Type B pancreatic cell (in vitro differentiated cells): ENCODE measurements at places on chromosomes 16 and 17. TPM values are rescaled to one million over a fixed set of nuclear protein-coding genes. Genes with fewer than 3 reads are reported as not detected.
A peak's percentile ranks its signal among the peaks of the same experiment; 100 is the strongest.

PRSS8 gene
- total RNA-seq, result 84.7 and 205 TPM in 2 replicates

LAT gene
- 3.8 and 8.5 TPM in 2 replicates for total RNA-seq

GNG13 gene
- not detected in 2 replicates for total RNA-seq

CDH16 gene
- total RNA-seq, result 0.55 and 1.7 TPM in 2 replicates

RPL23 gene
- total RNA-seq, result 1,908 and 1,925 TPM in 2 replicates

DNA sequence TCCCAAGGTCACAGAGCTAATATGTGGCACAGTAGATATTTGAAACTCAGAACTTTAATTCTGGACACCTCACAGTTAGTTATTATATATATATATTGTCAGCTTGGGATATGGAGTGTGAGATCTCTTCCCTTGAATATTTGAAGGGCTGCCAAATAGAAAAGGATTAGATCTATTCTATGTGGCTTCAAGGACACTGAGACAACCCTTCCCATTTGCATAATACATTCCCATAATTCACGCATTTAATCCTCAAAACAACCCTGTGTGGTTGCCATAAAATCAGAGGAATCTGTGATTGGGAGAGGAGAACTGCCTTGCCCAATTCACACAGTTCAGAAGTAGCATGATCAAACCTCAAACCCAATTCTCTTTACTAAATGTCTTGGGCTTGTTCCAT is 365.8 kb upstream of the DYNLRB2 start:
- DNase-seq, result no peak

DNA sequence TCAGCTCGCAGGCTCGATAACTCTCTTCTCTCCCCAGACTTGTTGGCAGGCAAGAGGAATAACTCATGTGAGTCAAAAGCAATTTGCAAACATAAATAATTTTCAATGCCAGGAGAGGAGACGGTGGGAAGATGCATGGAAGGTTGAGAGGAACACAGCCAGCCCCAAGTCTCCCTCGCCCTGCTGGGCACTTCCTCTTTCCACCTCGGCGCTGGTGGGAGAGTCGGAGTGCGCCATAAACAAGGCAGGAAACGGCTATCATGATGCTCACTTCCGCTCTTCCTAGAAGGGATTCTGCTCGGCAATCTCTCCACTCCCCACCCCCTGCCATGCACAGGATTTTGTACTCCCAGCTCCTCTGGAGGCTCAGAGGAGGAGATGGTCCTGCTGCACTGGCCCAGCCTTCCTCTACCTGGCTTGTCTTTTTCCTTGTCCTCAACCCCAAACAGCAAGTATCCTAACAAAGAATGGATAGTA is 13.0 kb downstream of the CBX4 start:
- DNase-seq, result no peak

DNA sequence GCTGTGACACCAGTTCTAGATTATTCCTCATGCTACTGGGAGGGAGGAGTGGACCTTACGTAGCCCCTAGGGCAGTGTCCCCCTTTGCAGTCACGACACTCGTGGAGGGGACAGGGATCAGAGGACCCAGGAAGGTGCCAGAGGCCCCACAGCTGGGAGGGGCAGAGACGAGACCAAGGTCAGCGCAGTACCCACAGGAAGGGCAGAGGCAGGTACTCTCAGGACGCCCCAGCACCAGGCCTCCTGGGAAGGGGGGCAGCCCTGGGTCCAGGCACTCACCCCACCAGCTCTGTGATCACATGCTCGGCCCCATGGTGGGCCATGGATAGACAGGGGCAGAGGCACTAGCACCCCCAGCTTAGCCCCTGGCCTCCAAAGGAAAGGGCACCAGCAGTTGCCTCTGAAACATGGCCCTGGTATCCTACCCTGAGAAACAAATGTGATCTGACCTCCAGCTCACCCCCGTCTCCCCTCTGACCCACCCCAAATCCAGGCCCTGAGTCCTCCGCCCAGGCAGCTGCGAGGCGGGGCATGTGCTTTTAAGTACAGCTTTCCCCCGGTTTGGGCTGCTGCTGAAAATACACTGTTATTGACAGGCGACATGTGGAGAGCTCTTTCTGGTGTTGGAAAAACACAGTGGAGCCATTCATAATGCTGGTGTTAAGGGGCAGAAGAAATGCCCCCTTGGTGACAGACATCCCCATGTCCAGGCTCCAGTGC is 361.9 kb downstream of the C16orf95 start:
- DNase-seq, result no peak

DNA sequence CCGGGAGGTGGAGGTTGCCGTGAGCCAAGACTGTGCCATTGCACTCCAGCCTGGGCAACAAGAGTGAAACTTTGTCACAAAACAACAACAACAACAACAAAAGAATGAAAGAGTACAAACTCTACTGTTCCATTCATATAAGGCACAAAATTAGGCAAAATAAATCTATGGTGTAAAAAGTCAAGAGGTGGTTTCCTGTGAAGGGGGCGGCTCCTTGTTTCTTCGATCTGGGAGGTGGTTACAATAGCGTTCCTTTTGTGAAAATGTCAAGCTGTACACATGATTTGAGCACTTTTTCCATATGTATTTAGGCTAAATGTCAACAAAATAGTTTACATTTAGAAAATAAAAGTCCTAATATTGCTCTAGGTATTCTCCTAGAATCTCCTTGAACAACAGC is 6.9 kb downstream of the SIAH1 start:
- no peak for DNase-seq

- no peak for DNase-seq
These were observed 47.2 kb downstream of the DNAH9 start for GRCh38 chr17:11645426-11645825.

DNA sequence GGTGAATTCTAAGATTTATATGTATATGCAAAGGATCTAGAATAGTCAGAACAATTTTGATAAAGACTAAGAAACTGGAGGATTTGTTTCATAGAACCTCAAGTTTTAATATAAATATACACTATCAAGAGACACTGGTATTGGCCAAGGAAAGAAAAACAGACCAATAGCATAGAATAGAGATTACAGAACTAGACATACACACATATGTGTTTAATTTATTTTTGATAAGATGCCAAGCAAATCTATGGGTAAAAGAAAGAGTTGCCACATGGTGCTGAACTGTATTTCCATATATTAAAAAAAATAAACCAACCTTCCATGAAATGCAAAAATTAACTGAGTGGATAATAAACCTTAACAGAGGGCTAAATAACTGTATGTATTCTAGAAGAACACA is 27.9 kb upstream of the LRRC37A3 start:
- no peak for DNase-seq

DNA sequence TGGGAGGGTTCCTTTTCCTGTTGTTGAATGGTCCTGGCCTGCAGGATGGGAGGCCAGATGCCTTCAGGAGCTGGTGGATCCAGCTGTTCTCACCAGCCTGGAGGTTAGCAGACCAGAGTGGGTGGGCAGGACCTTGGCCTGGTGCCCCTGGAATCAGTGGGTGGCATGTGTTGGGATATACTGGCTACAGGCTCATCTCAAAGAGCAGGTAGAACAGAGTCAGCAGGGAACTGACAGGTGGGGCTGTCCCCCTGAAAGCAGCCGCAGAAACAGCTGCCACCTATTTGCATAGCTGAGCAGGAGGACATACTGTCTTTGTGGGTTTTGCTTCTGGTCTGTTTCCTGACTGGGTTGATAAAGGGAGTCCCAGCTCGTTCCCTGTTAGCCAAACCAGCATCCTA is 144.1 kb downstream of the RAB11FIP4 start:
- DNase-seq, result no peak

GRCh38 chr17:62664336-62665120 is 37.1 kb downstream of the MRC2 start:
- DNase-seq, result no peak

DNA sequence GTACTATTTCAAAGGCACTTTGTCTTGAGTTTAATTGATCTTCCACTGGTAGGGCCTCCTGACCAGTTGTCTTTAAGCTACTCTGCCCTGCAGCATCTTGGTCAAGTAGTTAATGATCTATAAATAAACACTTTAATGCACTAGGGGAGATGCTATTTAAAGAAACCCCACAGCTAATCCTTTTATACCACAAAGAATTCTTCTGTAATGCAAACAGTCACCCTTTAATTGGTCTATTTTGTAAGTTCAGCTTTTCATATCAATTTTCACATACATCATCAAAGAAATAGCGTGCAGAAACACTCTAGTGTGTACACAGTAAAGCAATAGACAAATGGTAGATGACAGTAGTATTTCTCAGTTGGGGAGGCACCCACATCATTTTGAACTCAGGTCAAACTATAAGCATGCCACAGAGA is 70.3 kb downstream of the PMP22 start:
- no peak for DNase-seq

DNA sequence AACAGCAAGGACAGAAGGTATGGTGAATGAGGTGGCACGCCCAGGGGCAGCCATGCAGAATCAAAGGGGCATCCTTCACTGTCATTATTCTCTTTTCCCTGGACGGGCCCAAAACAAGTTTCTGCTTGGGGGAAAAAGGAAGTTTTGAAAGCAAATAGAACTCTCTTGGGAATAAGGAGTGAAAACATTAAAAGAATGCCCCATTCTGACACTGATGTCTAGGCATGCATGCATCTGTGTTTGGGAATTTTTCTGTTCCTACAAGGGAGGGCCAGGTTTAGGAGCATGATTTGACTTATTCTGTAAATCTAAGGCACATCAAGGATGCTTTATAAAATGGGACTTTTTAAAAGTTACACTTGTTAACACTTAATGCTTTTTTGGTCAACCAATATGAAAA is 34.3 kb upstream of the SLC12A3 start:
- DNase-seq, result no peak

- no peak for DNase-seq
These were observed 14.4 kb downstream of the TRIM25 start for GRCh38 chr17:56899403-56899802.

- no peak for DNase-seq
These were observed 6.6 kb downstream of the DHODH start for GRCh38 chr16:72015124-72015523.

DNA sequence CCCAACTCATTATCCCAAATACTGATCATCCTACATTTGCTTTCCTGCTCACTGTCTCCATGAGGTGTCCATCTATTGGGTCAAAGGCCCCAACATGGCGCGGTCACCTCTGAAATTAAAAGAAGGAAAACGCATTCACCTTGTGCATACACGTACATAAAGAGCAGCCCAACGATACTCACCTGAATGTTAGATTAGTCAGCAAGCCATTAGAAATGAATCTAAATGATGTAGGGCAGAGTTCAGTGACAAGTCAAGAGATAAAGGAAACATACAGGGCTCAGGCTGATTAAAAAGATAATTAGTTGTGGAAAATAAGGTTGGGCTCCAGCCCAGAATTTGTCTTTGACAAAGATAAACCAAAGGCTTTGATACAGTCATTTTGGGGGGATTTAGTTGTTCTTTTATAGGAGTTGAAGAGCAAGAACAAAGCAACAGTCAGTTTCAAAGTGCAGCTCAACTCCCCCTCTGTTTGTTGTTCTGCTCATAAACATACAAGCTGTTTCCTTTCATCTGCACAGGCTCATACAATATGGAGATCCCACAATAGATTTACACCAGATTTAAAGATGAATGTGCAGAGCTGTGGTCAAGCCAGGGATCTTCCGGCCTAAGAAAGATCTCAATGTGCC is 21.1 kb downstream of the NXPH3 start:
- no peak for DNase-seq

- peak; percentile 61 for DNase-seq
These were observed 60.6 kb downstream of the TNFRSF13B start for GRCh38 chr17:16911141-16911937.
